Amniotic epithelial cell (primary cell): ENCODE measurements at places on chromosomes 1 and 21.

- peak; percentile 97 for DNase-seq
Observed at GRCh38 chr1:31701091-31701736, 2.6 kb downstream of the COL16A1 start.

DNA sequence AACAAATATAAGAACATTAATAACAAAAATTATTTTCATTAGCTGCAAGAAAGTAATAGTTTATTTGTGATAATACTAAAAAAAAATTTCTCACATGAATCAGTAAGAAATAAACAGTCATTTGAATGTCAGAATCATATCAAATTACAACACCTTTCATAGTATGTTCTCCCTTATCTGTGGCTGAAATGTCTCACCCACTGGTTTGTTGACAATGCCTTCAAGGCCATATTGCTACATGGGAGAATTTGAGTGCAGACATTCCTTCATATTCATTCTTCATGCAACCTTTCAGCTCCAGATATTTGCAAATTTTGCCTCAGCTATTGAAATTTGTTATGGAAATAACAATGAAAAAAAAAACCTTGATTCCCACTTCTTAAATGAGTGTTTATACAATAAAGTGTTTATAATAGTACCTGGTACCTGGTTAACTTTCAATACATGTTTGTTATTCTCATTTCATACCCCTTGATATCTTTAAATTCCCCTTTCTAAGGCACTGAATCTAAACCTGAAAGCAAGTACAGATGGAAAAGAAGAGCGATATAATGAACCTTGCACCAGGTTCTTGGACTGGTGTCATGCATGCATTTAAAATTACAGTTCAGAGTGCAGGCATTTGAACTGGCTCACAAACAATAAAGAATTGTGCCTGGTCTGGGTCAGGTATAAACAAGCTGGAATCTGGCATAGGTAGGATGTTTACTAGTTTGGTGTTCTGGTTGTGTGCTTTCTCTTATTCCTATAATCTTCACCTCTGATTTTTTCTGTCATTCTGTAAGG lies 242.2 kb upstream of the ADGRL2 start:
- peak; percentile 79 for DNase-seq

DNA sequence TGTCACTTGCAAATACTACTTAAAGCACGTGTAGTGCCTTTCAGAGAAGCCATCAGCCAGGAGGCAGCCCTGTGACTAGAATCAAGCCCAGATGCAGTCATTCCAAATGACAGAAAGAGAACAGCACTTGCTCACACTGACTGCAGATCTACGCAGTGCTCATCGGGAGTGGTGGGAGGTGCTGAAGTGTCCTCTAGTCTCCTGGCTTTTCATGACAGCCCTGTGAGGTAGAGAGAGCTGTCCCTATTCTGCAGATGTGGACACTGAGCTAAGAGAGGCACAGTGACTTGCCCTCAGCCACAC lies 62.3 kb upstream of the EDN2 start:
- no peak for DNase-seq

GRCh38 chr1:70205434-70206118 lies at the start of gene LRRC40:
Gene LRRC40 (minus strand): TSS chr1:70205579. CDS start chr1:70205540, 39 bp downstream.
- peak; percentile 91 for DNase-seq

GRCh38 chr1:113782406-113782805 lies 23.1 kb upstream of the PHTF1 start:
- DNase-seq: peak; percentile 44

DNA sequence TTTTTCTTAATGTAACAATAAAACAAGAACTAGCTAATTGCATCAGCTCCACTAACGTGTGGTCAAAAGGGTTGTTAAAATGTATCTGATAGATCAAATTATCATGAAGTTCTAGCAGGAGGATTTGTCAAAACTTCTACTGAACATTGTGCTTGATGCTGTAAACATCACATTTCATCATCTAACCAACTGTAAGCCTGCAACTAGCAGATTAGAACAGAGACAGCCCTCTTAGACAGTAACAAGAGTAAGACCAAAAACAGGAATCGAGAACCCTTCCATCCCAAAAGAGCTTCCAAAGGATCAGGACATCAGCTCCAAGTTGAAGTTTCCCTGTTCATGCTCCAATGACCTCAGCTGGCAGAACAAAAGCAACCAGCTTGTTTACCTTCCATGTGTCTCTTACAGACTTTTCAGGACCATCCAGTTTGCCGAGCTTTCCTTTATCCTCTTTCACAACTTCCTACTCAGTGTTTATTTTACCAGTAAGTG lies 44.6 kb downstream of the NIBAN1 start:
- peak; percentile 68 for DNase-seq

DNA sequence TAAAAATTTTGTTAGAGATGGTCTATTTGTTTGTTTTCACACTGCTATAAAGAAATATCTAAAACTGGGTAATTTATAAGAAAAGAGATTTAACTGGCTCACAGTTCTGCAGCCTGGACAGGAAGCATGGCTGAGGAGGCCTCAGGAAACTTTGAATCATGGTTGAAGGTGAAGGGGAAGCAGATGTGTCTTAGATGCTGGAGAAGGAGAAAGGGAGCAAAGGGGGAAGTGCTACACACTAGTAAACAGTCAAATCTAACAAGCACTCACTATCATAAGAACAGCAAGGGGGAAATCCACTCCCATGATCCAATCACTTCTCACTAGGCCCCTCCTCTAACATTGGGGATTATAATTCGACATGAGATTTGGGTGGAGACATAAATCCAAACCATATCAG lies 76.8 kb upstream of the COL24A1 start:
- no peak for DNase-seq

DNA sequence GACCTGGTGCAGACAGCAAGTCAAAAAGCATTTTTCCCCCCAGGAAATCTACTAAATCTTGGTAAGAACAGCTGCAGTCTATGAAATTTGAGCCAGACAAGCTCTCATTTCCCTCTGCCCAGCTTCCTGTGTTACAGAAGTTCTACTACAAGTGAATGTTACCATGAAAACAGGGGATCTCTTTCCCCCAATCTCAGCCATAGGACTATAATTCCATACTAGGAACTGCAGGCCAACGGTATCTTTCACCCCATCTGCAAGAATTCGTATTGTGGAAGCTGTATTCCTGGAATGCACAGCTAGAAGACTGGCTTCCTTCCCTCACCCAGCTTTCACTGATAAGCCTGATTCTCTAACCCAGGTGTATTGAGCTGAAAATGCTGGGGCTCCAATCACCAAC lies 1655.4 kb downstream of the BRINP3 start:
- peak; percentile 7 for DNase-seq

GRCh38 chr1:67348586-67349252 lies 41.0 kb downstream of the IL12RB2 start:
- DNase-seq: no peak

DNA sequence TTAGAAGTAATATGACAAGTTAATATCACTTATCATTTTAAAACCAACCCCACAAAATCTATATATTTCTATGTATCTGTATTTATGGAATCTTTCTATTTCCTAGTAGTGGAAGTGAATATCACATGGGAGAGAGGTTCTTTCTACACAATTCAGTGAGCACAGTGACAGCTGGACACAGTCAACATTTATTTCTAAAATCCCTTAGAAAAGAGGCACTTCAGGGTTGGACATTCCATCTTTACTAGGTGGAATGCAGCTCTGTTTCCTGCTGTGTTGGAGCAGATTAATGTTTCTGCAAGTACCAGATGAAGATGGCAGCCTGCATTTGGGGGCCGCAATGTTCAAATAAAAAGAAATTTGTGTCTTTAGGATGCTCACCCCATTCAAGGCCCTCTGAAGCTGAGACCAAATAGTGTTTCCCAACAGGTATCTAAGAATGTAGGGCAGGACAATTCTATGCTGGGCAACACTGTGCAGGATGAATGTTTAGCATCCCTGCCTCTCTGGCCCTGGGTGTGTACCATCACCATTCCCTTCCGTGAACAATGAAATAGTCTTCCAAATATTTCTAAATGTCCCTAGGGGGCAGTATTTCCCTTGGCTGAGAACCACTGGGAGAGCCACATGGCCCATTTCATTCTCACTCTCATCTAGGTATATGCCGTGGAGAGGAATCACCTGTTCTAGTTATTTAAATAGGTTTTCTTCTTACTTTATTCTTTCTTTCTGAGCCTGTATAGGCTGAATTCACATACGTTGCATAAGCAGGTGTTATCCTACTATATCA lies 394.8 kb downstream of the PRDM2 start:
- no peak for DNase-seq
